ENCODE measurements at places on chromosomes 4 and X. TPM values are rescaled to one million over a fixed set of nuclear protein-coding genes. Genes with fewer than 3 reads are reported as not detected.

DNA sequence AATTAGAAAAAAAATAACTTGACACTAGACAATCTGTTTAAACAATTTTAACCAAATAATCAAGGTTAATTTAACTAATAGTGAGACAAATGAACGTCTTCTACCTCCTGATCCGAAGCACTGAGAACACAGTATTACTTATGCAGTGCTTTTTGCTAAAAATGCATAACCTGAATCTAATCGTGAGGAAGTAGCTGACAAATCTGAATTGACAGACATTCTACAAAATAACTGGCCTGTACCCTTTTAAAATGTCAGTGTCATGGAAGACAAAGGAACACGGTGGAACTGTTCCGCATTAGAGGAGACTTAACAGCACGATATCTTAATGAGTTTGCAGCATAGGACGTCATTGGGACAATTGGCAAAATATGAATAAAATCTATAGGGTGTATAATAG lies 631.2 kb upstream of the ZFP42 start:
- H3K36me3 ChIP-seq = no peaks in the 10 kb centered on the region
- no peak for DNase-seq
- H3K4me3 ChIP-seq = no peak overlapping the region
- no peak overlapping the region for H3K27ac ChIP-seq
- H3K4me1 ChIP-seq = no peaks in the 10 kb centered on the region

DNA sequence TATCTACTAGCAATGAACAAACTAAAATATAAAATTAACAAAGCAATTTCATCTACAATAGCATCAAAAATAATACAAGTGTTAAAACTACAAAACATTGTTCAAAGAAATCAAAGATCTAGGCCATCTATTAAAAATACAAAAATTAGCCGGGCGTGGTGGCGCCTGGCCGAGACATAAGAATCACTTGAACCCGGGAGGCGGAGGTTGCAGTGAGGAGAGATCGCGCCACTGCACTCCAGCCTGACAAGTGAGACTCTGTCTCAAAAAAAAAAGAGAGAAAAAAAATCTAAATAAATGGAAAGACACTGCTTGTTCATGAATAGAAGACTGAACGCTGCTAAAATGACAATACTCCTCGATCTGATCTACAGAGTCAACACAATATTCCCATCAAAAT lies 139.2 kb downstream of the RBM47 start:
- H3K4me1 ChIP-seq = no peaks in the 10 kb centered on the region
- no peak overlapping the region for H3K27ac ChIP-seq
- peaks cover 34% of the 10 kb centered on the region for H3K27me3 ChIP-seq

DNA sequence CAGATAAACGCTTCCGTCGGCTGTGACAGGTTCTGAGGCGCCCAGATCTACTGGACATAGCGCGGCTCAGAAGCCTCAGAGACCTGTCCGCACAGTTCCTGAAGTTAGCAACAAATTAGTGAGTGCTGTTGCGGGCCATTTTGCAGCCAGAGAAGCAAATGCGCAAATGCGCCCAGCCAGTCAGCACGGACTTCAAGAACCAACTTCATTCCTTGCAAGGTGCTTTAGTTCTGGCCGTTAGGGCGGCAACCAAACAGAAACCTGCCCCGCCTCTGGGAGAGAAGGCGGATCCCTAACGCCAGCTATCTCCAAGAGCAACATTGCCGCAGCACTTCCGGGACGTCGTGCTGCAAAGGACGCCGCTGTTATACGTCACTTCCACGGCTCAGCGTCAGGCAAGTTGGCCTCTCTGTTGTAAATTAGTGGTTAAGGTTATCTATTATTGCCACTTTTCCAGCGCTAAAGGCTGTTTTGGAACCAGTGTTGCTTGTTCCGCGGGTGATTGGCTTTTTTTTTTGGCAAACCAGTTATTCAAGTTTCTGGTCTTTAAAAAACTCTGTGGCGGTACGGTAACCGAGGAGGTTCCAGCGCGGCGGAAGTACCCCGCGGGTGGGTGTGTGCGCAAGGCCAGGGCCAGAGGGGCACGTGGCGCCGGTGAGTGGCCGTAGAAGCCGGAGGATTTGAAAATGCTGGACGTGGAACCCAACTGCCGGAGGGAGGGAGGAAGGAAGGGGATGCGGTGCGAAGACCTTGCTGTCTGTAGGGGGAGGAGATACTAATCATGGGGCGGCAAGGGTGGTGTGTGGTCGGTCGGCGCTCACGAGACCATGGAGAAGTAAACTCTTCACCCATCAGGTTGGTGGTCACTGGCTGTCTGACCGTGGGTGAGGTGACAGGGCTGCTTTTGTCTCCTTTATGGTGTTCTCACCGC lies at the start of gene GAR1:
TSS of gene GAR1 (plus strand) at position 612 of the 931 bp plus-strand sequence. CDS start 403 bp downstream, outside the sequence.
- peak within 1 kb of the TSS; percentile 98 for H3K4me3 ChIP-seq
- peaks cover 69% of the 10 kb centered on the region for H3K4me1 ChIP-seq
- peak; percentile 93 for DNase-seq
- peaks cover 44% of the 10 kb centered on the region for H3K36me3 ChIP-seq
- no peaks in the 10 kb centered on the region for H3K27me3 ChIP-seq

DNA sequence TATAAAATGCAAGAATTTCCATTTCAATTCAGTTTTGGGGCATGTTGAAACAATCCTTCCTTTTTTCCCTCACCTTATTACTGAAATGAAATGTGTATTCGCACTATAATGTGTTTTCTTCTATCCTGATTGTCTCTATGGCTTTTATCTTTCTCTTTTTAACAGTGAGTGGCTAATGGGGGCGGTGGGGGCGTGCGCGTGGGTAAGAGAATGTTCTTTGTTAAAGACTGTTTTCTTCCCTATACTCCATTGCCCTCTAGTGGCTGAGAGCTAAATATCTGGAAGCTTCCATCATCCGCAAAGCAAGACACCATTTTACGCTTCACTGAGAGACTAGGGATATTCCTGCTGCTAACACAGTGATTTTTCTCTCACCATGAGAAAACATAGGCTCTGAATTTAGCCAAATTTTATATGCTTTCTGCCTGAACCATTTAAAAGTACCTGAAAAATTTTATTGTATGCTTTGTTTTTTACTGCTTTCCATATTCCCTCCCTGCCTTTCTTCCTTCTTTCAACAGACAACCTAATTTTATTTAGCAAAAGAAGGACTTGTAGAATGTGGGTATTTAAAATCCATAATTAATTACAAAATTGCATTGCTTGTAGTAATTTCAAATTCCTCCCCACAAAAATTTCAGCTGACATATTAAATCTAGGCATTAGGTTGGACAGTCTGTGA lies 194.0 kb downstream of the GASK1B start:
- no peak for DNase-seq
- no peak overlapping the region for H3K27ac ChIP-seq
- no peaks in the 10 kb centered on the region for H3K36me3 ChIP-seq
- H3K4me3 ChIP-seq = no peak overlapping the region
- H3K27me3 ChIP-seq = peaks cover 6% of the 10 kb centered on the region

ODAPH gene
- 3.5 TPM for total RNA-seq

DNA sequence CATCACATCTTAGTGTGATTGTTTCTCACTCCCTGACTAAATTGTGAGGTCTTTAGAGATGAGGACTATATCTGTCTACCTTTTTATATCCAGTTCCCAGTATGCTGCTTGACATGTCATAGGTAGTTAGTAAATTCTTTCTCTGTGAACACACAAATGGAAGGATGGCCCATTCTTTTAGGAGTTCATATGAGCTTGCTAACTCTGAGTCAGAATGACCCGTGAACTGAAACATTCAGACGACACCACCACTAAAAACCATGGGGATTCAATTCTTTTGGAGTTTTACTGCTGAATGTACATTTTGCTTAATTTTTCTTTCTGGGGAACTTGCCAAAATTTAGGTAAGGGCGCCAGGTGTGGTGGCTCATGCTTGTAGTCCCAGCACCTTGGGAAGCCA lies 13.9 kb downstream of the OFD1 start:
- H3K4me3 ChIP-seq = no peak overlapping the region
- H3K36me3 ChIP-seq = peaks cover 46% of the 10 kb centered on the region
- no peak overlapping the region for H3K27ac ChIP-seq
- no peak for DNase-seq

TRIM75 gene
- total RNA-seq = not detected

DNA sequence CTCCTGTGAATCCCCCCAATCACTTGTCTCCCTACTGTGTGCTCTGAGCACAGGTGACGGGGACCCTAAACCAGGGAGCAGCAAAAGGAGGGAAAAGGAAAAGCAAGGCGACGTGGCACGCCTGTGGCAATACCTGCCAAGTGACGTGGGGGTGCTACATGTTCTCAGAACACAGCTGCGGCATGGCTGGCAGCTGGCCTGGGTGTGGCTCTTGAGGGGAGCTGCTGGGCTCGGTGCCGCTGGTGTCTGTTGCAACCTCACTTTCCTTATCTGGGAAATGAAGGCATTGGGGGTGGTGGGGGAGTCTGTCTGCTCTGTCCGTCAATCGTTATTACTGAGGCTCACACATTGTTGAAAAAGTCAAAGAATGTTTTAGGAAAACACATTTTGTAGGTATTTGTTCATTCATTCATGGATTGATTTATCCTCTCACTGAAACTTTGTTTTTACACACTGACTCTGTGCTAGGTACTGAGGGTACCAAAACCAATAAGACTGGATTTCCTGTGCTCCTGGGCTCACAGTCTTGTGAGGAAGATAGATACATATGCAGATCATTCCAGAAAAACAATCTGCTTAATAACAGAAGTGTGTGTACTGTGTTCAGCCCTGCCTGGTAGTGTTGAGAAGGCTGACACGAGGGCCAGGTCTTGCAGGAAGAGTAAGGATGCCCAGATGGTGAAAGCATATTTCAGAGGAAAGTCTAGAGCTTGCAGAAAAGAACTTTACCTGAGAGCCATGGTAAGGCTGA lies 217.6 kb downstream of the PTTG2 start:
- peaks cover 41% of the 10 kb centered on the region for H3K4me1 ChIP-seq
- peak; percentile 55 for DNase-seq
- H3K27me3 ChIP-seq = peaks cover 34% of the 10 kb centered on the region
- H3K27ac ChIP-seq = peak overlapping the region; percentile 87
- no peaks in the 10 kb centered on the region for H3K36me3 ChIP-seq
- H3K4me3 ChIP-seq = peak overlapping the region; percentile 18

PHEX gene
- total RNA-seq = 0.23 TPM

CCKAR gene
- total RNA-seq = not detected

DNA sequence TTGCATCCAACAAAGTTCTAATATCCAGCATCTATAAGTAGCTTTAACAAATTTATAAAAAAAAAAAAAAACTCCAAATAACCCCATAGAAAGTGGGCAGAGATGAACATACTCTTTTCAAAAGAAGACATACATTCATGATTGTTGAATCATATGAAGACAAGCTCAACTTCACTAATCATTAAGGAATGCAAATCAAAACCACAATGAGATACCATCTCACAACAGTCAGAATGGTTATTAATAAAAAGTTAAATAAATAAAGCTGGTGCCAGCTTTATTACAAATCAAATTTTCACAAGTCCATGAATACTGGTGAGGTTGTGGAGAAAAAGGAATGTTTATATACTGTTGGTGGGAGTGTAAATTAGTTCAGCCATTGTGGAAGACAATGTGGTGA lies 592.0 kb downstream of the IQCM start:
- H3K27me3 ChIP-seq = no peaks in the 10 kb centered on the region
- DNase-seq = no peak
- no peaks in the 10 kb centered on the region for H3K36me3 ChIP-seq
- H3K27ac ChIP-seq = no peak overlapping the region
- H3K4me3 ChIP-seq = no peak overlapping the region

Data from activated CD4-positive, alpha-beta memory T cell treated with anti-CD3 and anti-CD28 coated beads, Interleukin-2, amount 10 ng/mL, durations not matched to agents 7 days and 5 days (primary cell).